ENCODE measurements at places on chromosomes 6 and 20.

DNA sequence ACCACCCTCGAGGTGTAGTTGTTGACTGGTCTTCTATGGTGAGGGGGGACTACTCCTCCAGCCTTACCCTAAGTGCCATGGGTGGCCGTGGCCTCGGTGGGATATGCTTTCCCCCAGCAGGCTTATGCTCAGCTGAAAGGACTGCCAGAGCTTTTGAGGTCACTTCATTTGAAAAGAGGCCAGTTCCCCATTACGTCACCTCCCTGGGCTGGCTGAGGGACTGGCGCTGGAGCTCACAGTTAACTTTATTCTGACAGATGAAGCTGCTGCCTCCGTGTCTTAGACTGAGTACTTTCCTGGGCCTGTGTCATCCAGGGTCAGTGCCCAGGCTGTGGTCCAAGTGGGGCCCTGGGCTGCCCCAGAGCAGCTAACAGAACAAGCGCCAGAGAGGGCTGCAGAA lies 42.8 kb upstream of the PCMTD2 start:
- no peak for DNase-seq

- DNase-seq = no peak
These were observed 89.9 kb upstream of the SYNDIG1 start for GRCh38 chr20:24379484-24379927.

GRCh38 chr20:53040693-53041589 lies 68.8 kb downstream of the TSHZ2 start:
- no peak for DNase-seq

GRCh38 chr6:109772883-109773431 lies 81.9 kb downstream of the FIG4 start:
- no peak for DNase-seq

DNA sequence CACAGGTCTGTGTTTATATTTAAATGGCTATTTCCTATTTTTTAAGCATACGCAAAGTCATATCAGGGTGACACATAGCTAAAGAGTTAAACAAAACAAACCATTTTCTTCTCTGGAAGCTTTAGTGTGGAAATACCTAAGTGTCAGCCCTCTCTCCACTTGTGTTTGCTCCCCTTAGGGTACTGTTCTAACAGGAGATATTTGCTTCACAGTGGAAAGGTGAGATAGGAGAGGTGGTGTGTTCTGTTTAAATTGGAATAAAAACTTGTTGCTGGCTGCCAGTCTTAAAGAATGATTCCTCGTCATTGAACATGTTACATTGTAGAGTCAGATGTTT lies 18.9 kb downstream of the PHACTR2 start:
- DNase-seq = no peak

GRCh38 chr6:16109659-16110305 lies 19.1 kb upstream of the MYLIP start:
- DNase-seq = no peak

DNA sequence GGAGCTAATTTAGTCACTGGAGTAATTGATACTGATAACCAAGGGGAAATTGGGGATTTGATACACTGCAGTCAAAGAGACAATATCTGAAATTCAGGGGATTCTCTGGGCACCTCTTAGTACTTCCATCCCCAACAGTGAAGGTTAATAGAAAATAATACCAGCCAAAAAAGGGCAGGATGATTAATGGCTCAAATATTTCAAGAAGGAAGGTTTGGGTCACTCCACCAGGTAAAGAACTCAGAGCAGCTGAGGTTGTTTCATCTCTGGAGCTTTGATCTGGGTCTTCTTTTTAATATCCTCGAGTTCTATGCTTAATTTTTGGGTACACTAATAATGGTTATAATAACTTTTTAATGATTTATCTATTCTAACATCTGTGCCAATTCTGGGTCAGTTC lies 70.8 kb downstream of the CDKAL1 start:
- DNase-seq = no peak

All from activated T-helper 1 cell treated with anti-CD3 and anti-CD28 coated beads, Interleukin-2, amount 50 U/mL, for 16 hours (primary cell).